Colonic mucosa (tissue), 4 donors: ENCODE measurements at places on chromosomes 4 and X. TPM values are rescaled to one million over a fixed set of nuclear protein-coding genes. Genes with fewer than 3 reads are reported as not detected.

DNA sequence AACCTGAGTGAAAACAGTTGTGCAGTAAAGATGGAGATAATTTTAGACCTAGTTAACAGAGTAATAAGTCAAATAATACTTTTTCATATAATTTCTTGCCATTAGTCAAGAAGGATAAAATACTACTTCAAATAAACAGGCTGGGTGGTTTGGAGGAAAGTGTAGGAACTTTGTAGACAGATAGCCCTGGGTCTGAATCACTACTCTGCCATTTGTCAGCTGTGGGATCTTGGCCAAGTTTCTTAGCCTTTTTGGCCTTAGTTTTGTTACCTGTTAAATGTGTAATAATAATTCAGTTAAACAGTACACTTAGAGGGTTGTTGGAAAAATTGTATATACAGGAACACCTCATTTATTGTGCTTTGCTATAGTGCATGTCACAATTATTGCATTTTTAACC, 163.7 kb downstream of the NPNT start:
- no peak overlapping the region for H3K27ac ChIP-seq
- H3K4me1 ChIP-seq = no peaks in the 10 kb centered on the region
- no peak for DNase-seq
- no peaks in the 10 kb centered on the region for H3K36me3 ChIP-seq

Gene LRP2BP
- 0.42 TPM for total RNA-seq

Gene EMCN
- 2.8 TPM for total RNA-seq

GRCh38 chr4:171130256-171130801, 682.9 kb upstream of the GALNTL6 start:
- no peaks in the 10 kb centered on the region for H3K36me3 ChIP-seq
- H3K27ac ChIP-seq = no peak overlapping the region
- no peaks in the 10 kb centered on the region for H3K4me1 ChIP-seq
- no peak for DNase-seq
- H3K4me3 ChIP-seq = no peak overlapping the region

Gene IL2
- total RNA-seq = 3.3 TPM

DNA sequence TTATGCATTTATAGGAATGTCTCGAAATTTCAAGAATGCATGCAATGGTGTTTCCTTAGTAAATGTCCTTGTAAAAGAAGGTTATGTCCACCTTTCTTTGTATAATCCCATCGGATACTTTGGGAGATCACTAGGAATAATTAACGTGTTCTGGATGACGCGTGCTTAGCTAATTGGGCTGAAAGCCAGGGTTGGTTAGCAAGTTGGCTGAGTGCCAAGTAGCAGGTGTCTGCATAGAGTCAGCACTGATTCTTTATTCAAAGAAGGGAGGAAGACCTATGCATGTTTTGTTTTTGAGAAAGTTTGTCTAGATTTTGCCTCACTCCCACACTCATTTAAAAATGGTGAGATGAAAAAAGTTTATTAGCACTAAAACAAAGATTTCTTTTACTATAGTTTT, 144.6 kb downstream of the SOX3 start:
- no peaks in the 10 kb centered on the region for H3K27me3 ChIP-seq
- no peak for DNase-seq
- no peaks in the 10 kb centered on the region for H3K36me3 ChIP-seq
- no peak overlapping the region for H3K27ac ChIP-seq

DNA sequence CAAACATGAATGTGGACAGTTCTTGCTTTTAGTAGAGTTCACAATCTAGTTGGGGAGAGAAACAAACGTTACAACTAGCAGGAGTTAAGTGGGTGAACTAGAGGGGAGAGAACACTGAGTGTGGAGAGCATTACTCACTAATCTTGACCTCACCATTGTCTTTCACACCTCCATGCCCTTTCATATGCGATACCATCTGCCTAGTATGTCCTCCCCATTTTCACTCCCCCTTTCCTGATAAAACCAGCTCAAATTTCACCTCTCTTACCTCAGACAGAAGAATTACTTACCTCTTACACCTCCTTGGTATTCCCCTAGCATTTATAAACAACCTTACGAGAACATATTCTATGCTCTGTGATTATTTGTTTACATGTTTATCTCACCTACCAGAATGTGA, 53.6 kb downstream of the LAS1L start:
- no peaks in the 10 kb centered on the region for H3K27me3 ChIP-seq
- no peak overlapping the region for H3K27ac ChIP-seq
- H3K4me3 ChIP-seq = no peak overlapping the region
- H3K36me3 ChIP-seq = no peaks in the 10 kb centered on the region
